CD8-positive, alpha-beta memory T cell (primary cell): ENCODE measurements at places on chromosomes 1 and 21. TPM values are rescaled to one million over a fixed set of nuclear protein-coding genes. Genes with fewer than 3 reads are reported as not detected.
A peak's percentile ranks its signal among the peaks of the same experiment; 100 is the strongest.

Gene MIXL1
- total RNA-seq, result not detected

Gene MAP3K7CL
- 4.6 TPM for total RNA-seq

Gene CRP
- not detected for total RNA-seq

DNA sequence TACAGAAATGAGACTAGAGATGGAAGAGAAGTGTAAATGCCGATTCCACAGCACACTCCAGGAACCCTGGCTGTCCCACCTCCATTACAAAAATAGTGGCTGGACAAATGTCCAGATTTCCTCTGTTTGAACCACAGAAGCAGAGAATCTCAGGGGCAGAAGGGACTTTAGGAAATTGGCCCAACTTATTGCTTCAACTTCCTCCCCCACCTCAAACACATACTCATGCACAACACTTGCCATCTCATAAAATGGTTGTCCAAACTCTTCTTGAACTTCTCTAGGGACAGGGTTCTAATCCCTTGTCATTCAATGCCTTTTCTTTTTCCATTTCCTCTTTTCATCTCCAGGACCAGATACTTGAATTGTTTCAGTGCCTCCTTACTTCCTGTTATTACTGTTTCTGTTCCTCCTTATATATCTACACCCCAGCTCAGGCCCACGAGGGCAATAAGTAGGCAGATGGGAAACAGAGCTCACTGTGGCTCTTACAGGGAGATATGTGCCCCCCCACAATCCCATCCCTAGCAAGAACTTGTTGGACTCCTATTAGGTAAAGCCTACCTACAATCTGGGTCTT lies 8.5 kb upstream of the B4GALT3 start:
- H3K4me1 ChIP-seq, result peaks cover 79% of the 10 kb centered on the region
- H3K27ac ChIP-seq, result peak overlapping the region; percentile 28
- no peaks in the 10 kb centered on the region for H3K27me3 ChIP-seq
- peak overlapping the region; percentile 19 for H3K4me3 ChIP-seq
- DNase-seq, result no peak
- no peaks in the 10 kb centered on the region for H3K36me3 ChIP-seq
